B cell (primary cell): ENCODE measurements at places on chromosomes 11 and 22. TPM values are rescaled to one million over a fixed set of nuclear protein-coding genes. Genes with fewer than 3 reads are reported as not detected.

Gene P2RX3
- not detected in 2 replicates for polyA plus RNA-seq

Gene CAPN5
- 0.45 and 0.78 TPM in 2 replicates for polyA plus RNA-seq

Gene DNAJB7
- not detected in 2 replicates for polyA plus RNA-seq

Gene FOLH1
- not detected in 2 replicates for polyA plus RNA-seq

Gene OR4D5
- not detected in 2 replicates for polyA plus RNA-seq

Gene PAMR1
- polyA plus RNA-seq = not detected in 2 replicates

Gene C11orf42
- polyA plus RNA-seq = not detected in 2 replicates

Gene SCARF2
- polyA plus RNA-seq = 1.3 and 1.8 TPM in 2 replicates

Gene TRIM51
- not detected in 2 replicates for polyA plus RNA-seq

Gene OR6A2
- polyA plus RNA-seq = not detected in 2 replicates

Gene SCT
- polyA plus RNA-seq = not detected in 2 replicates

Gene RIBC2
- not detected in 2 replicates for polyA plus RNA-seq
